ENCODE measurements at places on chromosomes 1 and 21.

DNA sequence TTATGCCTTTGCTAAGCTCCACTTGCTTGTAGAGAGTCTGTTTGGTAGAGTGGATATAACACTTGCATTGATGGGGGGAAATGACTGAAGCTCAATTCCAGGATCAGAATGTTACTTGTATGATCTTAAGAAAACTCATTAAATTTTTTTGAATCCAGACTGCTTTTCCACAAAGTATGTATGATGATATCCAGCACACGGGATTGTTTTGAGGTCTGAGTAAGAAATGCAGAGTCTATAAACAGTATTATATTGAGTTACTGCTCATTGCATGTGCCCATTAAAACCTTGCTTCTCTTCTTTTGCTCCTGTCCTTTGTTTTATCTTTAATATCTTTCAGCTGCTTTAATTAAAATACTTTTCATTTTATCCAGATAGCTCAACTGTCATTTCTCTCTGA, 570.4 kb upstream of the ZRANB2 start:
- DNase-seq = no peak

DNA sequence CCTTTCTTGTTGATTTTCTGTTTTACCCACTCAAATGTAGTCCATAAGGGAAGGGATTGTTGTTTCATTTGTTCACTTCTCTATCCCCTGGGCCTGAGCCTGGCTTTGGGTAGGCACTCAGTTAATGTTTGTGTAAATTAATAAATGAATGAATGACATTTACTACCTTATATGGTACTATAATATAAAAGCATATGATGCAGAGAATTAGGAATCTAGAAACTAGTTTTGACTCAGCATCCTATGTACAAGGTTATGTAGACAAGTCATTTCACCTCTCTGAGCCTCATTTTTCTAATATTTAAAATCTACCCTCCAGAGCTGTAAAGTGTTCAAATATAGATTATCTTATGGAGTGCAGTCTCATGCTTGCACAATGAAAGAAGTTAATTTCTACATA, 68.9 kb upstream of the S1PR1 start:
- no peak for DNase-seq

GRCh38 chr21:44370027-44370735, 16.8 kb downstream of the TRPM2 start:
- DNase-seq = no peak

DNA sequence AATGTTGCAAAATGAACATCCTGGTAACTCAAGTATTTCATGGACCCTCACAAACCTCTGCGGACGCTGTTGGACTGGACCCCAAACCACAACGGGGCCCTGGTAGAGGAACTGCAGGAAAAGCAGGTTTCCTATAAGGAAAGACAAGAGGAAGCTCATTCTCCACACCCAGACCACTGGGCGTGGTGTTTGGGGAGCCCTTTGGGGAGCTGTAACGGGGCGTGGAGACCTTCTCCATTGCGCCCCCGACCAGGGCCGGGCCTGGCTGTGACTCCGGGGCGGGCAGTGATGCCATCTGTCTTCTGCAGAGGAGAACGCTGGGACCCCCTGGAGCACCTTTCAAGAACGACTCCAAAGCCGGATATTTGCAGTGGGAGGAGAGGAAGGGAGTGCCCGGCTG, 30.0 kb upstream of the AGPAT3 start:
- no peak for DNase-seq

- DNase-seq = no peak
Observed at GRCh38 chr1:197685785-197686184, 89.5 kb downstream of the DENND1B start.

DNA sequence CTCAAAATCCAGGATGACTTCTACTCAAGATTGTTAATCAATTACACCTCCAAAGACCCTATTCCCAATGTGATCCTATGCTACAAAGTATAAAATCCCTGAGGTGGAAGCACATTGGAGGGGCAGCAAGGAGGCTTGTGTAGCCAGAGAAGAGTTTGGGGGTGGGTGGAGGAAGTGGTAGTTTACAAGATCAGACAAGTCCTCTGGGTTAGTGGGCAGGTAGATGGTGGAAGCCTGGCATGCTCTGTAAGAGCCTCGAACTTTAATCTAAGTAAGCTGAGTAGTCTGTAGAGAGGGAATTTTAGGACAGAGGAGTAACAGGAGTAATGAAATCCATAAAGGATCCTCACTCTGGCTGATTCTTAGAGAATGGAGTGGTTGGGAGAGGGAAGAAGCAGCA, 65.0 kb upstream of the KCTD3 start:
- DNase-seq = no peak

- DNase-seq = no peak
Observed at GRCh38 chr1:159352436-159352835, 50.3 kb downstream of the FCER1A start.

DNA sequence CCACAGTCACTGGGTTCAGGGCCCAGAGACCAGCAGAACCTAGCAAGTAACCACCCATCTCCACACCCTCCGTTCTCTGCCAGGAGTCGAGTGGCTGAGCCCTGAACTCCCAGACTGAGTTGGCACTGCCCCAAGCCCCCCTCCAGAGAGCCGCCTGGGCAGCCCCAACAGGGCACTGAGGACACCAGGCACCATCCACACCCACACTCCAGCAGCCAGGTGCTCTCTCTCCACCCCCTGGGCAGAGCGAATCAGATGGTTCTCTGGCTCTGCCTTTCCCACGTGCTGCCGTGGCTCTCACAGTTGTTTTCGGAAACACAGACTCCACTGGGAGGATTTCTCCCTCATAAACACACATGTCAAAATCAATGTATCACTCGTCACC, 13.6 kb downstream of the WDR4 start:
- no peak for DNase-seq

GRCh38 chr21:36349315-36349714, 29.3 kb downstream of the MORC3 start:
- no peak for DNase-seq
